ENCODE measurements at places on chromosomes 2 and 18.
A peak's percentile ranks its signal among the peaks of the same experiment; 100 is the strongest.

- no peak for DNase-seq
These were observed 249.3 kb upstream of the AGAP1 start for GRCh38 chr2:235244255-235245220.

DNA sequence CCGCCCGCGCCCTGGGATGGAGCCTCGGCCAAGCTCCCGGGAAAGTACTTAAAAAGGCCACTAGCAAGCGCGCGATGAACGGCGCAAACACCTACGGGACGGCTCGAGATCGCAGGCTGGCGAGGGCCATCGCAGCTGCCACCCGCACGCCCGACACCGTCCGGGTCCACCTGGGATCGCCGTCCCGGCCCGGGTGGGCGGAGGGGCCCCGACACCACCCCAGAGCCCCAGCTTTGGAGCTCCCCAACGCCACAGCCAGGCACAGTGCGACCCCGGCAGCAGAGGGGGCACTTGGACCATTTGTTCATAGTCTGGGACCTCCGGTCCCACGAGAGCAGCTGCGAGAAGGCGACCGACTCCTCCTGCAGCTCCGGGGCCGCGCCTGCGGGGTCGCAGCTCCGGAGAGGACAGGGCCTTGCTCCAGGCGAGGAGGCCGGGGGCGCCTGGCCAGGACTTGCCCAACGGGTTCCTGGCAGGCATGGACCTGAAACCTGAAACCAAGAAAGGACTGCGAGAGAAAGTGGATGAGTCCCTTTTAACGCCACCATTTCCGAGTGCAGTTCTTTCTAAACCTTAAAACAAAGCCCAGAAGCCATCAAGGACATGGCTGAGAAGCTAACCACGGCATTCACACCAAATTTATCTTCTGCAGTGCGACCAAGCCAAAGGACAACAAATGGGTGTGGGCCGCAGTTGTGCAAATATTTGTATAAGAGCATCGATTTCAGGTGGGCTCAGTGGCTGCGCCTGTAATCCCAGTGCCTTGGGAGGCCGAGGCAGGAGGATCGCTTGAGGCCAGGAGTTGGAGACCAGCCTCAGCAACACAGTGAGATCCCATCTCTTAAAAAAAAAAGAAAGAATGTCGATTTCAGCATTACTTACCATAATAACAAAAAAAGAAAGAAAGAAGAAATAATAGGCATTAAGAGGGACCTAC lies 54.0 kb upstream of the IMP4 start:
- DNase-seq = no peak

DNA sequence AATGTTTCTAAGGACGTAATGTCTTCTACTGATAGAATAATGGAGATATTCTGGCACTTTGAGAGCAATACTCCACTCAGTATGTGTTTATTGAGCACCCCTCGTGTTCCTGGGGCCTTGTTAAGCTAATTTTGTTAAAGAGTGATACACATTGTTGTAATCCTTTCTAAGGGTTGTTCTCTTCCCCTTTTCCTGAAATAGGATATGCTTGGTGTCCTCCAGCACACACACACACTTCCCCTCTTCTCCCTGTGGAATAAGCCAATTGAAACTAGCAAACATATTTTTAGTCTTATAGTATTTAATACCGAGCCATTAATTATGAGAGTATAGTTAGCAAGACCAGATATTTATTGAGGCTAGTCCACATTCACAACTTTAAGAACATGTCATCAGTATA lies 114.1 kb downstream of the CRIM1 start:
- DNase-seq = no peak

GRCh38 chr2:68975844-68976243 lies 1.4 kb downstream of the GKN1 start:
- no peak for DNase-seq

GRCh38 chr2:216741223-216741593 lies 45.9 kb upstream of the IGFBP5 start:
- DNase-seq = no peak

- no peak for DNase-seq
These were observed 48.6 kb downstream of the MYO7B start for GRCh38 chr2:127584047-127584446.

DNA sequence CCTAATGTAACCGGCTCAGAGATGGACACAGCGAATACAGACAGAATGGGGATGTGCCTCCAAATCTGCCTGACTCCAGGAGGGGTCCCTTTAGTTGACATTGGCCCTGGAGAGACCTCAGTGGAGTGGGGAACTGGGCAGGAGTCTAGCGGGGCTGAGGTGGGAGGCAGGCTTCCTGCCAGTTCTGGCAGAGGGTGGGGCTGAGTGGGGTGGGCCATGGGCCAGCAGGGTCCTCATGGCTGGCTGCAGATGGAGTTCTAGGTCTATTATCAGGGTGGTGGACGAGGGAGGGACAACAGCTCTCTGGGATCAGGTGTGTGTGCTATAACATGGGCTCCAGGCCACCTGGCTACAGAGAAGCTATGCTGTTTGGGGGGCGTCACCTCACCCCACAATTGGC lies 21.1 kb downstream of the PROC start:
- no peak for DNase-seq

GRCh38 chr2:38509947-38510326 lies 92.8 kb downstream of the HNRNPLL start:
- no peak for DNase-seq

DNA sequence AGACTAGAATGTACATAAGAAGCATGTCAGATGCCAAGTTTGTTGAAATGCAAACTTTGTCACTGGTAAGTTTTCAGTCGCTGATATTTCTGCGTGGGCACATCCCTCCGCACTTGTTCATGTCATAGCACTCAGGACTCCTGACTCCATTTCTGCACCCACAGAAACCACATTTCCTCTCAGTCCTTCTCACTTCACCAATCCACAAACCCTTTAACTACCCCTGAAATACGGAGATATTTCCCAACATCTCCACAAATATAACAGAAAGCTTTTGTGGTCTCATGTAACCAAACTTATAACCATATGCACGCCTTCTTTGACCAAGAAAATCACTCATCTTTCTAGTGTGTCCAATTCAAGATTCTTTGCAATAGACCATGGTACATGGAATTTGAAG lies 276.9 kb upstream of the ERBB4 start:
- peak; percentile 8 for DNase-seq

DNA sequence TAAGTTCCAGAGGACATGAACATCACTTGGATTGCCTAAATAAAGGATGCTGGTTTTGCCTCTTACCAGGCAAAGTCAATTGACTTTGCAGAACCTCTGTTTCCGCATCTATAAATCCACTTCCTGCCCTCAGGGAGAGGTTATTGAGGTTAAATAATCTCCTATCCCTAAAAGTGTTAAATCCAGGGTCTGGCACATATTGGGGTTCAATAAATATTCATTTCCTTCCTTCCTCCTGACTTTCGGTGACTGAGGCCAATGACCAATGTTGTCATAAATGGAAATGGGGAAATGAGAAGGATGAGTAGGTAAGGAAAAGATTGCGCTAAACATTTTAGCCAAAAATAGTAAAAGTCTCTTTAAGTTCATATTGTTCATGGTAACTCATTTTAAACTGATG lies 16.0 kb downstream of the BCL2 start:
- DNase-seq = no peak

- DNase-seq = no peak
These were observed 22.9 kb downstream of the DSG4 start for GRCh38 chr18:31399306-31400032.

GRCh38 chr18:74479486-74480148 lies 16.5 kb upstream of the CNDP2 start:
- no peak for DNase-seq

- DNase-seq = no peak
These were observed 85.9 kb downstream of the HRH4 start for GRCh38 chr18:24546307-24546706.

DNA sequence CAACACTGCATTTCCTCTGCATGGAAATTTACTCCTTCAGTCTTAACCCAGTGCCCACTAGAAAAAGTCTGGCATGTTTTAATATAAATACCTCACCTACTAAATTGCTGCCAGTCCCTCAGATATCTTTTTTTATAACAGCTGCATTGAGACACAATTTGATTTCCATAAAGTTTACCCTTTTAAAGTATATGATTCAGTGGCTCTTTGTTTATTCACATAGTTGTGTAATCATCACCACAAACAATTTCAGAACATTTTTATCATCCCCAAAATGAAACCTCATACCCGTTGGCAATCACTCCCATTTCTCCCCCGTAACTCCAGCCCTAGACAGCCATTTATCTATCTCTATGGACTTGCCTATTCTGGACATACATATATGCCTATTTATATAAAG lies 17.0 kb upstream of the FRZB start:
- no peak for DNase-seq

- DNase-seq = no peak
These were observed 222.8 kb downstream of the FBXO15 start for GRCh38 chr18:73924836-73925235.
